ENCODE measurements at places on chromosomes 3 and 15.
A peak's percentile ranks its signal among the peaks of the same experiment; 100 is the strongest.

GRCh38 chr3:134009345-134010000, 20.3 kb downstream of the SLCO2A1 start:
- DNase-seq, result peak; percentile 10

DNA sequence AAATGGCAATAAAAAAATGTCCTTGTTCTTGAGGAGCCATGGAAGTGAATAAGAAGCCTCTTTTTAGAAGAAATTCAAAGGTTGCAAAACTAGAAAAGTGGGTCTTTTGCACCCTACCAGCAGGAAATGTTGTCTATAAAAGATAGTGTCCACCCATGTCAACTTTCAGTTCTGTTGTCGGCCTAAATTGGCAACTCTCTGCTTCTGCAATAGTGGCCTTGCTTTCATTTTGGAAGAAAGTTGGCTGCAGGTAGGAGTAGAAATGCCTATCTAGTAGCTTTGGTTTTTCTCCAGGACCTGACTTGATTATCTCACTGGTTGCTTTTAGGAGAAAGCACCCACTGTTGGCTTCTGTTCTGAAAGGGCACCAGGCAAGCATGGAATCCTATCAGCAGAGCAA, 85.4 kb downstream of the TMEM108 start:
- no peak for DNase-seq

DNA sequence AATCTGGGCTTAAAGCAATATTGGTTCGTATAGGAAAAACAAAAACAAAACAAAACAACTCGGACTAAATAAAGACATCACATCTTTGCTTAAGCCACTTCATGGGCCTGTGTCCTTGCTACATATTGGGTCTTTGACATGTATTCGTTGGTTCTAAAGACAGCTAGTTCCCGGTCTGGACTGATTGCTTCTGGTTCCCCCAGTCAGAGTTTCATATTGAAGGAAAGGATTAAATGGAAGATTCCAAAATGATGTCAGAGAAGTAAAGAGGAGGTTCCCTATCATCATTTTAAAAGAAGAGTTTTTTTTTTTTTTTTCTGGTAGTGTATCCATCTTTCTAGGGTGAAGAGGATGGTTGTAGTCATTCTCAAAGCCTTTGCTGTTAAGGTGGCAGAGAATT, 2.3 kb downstream of the OXSR1 start:
- DNase-seq, result peak; percentile 20

DNA sequence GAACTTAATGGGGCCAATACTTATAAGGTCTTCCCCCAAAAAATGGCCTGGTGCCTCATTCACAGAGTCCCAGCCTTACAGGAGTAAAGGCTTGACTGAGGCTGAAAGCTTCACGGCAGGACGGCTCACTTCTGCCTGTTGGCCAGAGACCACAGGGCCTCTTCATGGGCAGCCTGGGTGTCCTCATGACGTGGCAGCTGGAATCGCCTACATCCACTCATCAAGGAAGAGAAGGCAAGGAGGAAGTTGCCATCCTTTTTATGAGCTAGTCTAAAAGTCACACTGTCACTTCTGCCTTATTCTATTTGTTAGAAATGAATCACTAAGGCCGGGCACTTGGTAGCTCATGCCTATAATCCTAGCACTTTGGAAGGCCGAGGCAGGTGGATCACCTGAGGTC, 89.3 kb upstream of the DGKG start:
- DNase-seq, result no peak

DNA sequence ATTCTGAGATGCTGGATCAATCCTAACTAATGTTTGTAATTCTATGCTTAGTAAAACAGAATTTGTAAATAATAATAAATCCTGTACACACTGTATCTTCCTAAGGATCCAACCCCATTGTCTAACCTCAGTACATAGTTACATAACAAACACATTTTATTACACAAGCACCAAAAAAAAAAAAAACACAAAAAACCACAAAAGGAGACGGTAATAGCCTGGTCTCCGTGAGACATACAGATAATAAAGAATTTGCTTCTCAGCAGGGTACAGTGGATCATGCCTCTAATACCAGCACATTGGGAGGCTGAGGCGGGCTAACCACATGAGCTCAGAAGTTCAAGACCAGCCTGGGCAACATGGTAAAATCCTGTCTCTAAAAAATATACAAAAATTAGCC, 558.7 kb downstream of the MAGI1 start:
- no peak for DNase-seq

GRCh38 chr15:101382544-101382943, 87.5 kb upstream of the SNRPA1 start:
- no peak for DNase-seq

DNA sequence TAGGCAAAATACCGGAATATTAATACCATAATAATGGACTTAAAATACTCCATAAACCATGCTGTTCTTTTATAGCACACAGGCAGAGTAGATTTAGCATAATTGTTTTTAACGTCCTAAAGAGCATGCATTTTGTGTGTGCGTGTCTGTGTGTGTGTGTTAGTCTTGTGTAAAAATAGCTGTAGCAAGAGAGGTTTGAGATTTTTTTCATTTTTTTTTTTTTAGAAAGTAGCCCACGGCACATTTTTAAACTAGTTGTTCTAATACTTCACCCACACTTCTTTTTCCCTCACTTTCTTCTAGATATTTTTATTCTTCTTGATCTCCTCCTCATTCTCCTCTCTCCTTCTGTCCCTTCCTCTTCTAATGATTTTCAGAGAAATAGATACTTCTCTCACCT, 7.5 kb upstream of the ST3GAL6 start:
- no peak for DNase-seq

DNA sequence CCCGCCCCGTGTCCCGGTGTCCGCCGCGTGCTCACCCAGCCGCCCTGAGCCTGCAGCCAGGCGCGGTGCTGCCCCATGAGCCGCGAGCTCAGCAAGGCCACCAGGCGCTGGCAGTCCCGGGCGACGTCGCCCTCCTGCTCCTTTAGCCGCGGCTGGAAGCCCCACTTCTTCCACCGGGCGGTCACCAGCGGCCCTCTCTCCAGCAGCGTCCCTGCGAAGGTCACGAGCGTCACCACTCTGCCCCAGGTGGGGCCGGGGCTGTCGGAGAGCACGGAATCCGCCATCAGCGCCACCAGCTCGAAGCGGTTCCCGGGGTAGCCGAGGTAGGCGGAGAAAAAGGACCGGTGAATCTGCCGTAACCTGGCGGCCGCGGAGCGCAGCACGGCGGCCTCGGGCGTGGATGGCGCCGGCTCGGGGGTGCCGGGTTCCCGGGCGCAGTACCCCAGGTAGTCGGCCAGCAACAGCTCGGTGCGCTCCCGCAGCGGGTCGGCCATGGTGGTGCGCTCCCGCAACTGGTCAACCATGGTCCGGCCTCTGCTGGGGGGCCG, 298 bp downstream of the BCL2L10 start:
- peak; percentile 48 for DNase-seq

GRCh38 chr3:100059472-100059871, 54.8 kb downstream of the FILIP1L start:
- DNase-seq, result no peak

DNA sequence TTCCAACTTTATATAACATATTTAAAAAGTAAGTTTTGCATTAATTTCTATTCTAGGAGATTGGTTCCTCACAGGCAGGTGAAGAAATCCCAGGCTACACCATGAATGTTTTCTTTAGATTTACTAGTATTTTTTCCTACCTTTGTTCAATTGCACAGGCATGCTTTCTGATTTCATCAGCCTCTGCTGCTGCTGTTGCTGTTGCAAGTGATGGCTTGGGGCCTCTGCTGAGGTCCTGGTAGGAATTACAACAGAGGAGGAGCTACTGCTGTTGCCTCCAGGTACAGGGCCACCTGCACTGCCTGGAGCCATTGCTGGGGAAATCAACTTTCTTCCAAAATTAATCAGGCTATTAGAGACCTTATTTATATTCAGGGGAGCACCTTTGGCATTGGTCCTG, 353.3 kb downstream of the PLCL2 start:
- peak; percentile 75 for DNase-seq

- no peak for DNase-seq
These were observed 305.1 kb downstream of the IGSF11 start for GRCh38 chr3:118729546-118729945.

- no peak for DNase-seq
These were observed 292.1 kb downstream of the LPP start for GRCh38 chr3:188446014-188446413.

DNA sequence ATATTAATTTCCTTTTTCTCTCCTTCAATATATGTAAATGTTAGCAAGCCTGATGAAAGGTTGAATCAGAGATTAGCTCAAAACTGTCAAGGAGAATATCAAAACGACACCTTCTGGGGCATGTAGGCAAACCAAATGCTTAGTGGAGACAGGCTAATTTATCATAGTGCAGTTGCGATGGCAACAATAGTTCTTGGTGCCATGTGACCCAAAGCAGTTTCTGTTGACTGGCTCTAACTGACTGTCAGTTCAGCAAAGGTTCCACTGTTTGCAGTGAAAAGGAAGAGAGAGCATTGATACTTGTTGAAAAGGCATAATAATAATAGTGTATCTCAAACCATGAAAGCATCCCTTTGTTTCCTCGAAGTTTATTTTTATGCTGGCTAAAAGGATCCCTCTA, 513.9 kb downstream of the NLGN1 start:
- DNase-seq, result no peak
